Activated CD4-positive, CD25-positive, alpha-beta regulatory T cell treated with anti-CD3 and anti-CD28 coated beads, Interleukin-2, amount 50 U/mL, for 16 hours (primary cell): ENCODE measurements at places on chromosomes 3 and 15.

- DNase-seq, result no peak
Measured at GRCh38 chr3:184697845-184698244, 14.0 kb downstream of the MAGEF1 start.

DNA sequence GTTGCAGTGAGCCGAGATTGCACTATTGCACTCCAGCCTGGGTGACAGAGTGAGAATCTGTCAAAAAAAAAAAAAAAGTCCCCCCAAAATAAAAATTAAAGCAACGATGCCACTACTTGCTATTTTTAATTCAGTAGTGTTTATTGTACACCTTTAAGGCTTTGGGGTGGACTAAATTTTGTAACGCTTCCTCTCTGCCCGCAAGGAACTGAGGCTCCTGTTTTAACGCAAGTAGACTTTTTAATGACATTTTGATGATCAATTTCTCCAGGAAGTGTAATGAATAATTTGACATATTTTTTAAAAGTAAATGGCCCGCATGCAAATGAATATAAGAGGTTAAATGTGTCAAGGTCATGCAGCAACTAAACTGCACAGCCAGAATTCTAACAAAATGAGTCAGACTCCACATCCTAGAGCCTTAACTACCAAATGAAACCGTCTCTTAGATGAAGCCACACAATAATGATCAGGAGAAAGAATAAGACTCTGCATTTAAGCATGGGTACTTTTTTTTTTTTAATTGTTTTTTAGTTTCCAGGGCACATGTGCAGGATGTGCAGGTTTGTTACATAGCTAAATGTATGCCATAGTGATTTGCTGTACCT, 96.8 kb upstream of the LMOD3 start:
- DNase-seq, result no peak

DNA sequence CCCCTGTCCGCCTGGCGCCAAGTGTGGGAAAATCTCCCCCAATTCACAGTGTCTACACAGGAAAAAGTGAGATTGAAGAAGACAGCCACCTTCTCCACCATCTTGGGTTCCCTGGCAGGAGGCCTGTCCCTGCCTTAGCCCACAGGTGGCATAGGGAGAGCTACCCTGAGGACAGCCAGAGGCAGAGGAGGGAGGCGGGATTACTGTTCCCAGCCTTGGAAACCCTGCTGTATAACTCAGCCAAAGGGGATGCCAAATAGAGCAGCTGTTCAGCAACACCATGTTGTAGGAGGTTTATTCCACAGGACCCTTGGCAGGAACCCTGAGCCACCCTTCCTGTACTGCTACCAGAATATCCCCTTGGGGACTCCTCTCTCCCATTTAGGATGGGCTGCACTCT, 54.8 kb downstream of the PAK2 start:
- DNase-seq, result no peak

DNA sequence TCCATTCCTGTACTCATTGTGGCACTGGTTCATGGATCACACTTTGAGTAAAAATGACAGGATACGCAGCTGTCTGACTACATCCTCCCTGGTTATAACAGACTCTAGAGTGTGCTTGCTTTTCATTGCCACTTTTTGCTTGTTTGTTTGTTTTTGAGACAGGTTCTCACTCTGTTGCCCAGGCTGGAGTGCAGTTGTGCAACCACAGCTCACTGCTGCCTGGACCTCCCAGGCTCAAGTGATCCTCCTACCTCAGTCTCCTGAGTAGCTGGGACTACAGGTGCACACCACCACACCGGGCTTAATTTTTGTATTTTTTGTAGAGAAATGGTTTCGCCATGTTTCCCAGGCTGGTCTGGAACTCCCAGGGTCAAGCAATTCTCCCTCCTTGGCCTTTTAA, 89.3 kb upstream of the ROBO2 start:
- DNase-seq, result no peak

GRCh38 chr15:66498501-66499386, 1.2 kb upstream of the SNAPC5 start:
- no peak for DNase-seq

- DNase-seq, result no peak
Measured at GRCh38 chr3:160260587-160261270, 35.5 kb downstream of the C3orf80 start.

DNA sequence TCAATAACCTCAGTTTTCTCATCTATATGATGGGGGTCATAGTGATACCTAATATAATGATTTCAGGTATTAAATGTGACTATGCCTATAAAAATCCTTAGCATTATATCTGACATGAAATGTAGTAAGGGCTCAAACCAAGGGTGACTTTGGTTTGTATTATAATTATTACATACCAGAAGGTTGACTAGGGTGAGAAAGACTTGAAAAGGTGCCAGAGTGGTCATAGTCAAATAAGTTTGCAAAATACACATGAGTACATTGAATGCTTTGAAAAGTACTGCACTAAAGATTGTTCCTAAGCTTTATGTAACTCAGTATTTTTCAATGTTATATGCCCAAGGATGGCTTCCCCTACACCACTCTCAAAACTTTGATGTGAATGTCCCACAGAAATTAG, 297.2 kb downstream of the ARPP21 start:
- no peak for DNase-seq

- no peak for DNase-seq
Measured at GRCh38 chr15:68112706-68113105, 58.6 kb downstream of the PIAS1 start.

- DNase-seq, result no peak
Measured at GRCh38 chr3:138717348-138717747, 108.8 kb downstream of the FAIM start.

DNA sequence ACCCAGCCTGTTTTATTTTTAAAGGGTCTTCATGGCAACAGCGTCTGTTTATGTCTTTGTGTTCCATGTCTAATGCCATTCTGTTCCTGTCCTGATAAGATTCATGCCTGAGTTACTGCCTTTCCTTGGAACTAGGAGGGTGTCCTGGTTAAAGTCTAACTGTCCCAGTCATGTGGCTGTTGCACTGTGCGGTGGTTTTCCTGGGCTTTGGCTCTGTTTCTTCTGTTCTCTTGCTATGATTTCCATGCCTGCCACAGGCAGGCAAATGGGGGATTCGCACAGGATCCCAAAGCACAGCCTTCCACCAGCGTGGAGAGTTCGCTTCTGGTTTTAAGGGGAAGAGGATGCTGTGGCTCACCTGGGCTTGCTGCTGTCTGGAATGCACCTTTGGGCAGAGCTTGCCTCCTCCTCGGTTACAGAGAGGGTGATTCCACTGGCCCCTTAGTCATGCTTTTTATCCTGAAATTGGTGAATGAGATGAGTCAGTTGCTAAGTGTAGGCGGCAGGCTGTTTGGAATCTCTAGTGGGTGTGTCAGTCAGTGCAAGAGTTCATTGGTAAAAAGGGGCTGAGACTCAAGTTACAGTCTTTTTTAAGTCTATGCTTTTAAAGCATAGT, 86.8 kb downstream of the CCK start:
- DNase-seq, result no peak

DNA sequence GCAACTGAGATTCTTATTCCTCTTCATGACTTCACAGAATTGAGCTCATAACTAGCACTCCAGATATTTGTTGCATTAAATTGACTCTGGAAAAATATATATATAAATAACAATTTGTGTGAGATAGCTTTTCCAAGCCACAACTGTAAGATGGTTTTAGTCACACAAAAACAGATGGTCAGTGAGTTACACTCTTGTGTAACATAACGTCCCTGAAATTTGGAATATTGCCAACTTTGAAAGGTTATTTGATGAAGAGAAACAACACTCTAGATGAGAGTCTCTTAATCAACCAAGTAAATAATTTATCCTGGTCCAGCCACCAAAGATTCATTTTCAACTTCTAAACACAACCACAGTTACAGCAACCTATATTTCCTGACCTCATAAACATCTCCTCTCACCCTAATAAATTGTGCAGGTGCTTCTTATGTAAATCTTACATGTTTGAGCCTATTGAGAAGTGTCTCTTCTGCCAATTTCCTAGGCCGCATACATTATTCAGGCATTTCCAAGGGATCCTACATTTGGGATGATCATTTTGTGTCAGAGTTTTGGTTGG, 84.9 kb upstream of the ACP3 start:
- no peak for DNase-seq
